ENCODE measurements at places on chromosomes 4 and X. TPM values are rescaled to one million over a fixed set of nuclear protein-coding genes. Genes with fewer than 3 reads are reported as not detected.

DNA sequence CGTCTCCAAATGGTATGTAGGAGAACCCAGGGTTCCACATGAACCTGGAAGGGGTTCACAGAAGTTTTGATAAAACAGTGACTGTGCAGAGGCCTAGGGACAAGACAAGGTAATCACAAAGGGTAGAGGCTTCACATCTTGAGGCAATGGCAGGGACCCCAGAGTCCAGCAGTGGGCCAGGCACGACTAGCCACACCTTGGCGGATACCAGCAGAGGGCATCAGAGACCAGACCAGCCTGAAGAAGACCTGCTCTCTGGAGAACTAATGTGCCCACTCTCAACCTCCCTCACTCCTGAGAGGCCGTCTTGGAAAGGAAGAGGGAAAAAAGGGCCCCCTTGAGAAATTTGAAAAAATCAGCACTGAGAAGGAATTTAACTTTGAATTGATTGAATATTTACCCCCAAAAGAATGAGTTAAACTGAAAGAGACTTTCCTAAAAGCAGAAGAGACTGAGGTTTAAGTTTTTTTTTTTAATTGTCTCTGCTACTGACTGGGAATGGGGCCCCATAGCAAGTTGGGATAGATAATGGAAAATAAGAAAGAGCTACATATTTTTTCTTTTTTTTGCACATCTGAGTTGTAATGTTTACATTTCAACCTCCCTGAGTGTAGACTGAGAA is 243.8 kb upstream of the JADE1 start:
- peak; percentile 48 for DNase-seq

DNA sequence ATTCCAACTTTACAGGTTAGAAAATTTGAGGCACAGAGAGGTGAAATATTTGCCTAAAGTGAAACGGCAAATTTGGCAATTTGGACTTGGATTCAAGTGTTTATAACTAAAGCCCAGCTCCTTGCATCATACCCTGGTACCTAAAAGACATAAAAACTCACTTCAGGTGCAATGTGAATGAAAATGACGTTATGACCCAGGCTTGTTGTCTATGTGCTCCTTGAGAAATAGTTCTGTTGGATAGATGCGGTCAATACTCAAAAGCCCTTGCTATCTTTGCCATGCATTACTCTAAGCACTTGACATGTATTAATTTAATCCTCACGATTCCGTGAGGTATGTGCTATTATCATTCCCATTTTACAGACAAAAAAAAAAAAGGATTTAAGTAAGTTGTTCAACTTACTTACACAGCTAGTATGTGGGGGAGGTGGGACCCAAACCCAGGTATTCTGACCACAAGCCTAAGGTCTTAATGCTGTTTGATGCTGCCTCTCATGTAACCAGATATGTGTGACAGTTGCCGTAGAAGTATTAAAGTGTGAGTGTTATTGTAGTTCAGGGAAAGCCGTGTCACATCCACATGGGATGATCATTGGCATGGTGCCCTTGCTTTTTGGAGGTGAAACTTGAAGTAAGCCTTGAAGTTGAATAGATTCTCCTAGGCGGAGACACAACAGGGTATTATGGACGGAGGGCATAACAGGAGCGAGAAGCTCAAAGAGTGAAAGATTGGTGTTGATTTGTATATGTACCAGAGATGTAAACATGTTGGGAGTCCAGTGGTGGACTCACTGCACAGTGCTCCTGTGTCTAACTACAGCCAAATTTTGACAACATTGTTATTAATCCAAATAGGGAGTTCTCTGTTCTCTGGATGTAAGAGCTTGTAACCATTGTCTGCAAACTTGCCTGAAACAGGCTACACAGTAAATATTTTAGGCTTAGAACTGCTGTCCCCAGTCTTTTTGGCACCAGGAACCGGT is 3.1 kb downstream of the SCML1 start:
- no peak for DNase-seq

DNA sequence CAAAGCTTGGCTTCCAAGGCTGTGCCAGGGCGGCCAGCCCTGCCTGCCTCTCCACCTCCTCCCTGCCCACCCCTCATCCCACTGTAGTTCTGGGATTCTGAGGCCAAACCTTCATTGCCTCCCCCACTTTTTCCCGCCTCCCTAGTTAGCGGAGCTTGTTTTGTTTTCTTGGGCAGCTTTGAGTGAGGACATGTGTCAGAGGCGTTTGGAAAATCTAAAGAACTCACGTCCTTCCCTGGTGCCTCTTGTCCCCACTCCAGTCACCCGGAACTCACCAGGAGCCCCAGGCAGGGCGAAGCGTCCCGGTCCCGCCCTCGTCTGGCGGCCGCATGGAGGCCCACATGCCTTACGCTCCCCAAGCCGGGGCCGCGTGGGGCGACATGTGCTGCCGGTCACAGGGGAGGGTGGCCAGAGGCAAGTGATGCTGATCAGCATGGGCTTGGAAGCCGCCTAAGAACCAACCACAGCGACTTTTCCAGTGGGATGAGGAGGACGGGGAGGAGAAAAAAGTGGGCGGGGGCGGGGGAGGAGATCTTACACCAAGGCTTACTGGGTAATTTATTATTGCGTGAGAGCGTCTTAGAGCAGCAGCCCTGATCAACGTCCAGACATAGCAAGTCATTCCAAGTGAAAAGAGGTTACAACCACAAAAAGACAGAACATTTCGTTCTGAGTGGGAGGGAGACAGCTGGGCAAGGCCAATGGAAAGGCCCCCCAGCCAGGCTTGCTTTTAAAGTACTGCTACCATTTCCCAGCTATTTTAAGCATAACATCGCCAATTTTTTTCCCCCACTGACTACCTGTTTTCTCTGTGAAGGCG is 48.5 kb downstream of the PRPS1 start:
- DNase-seq: peak; percentile 35

DNA sequence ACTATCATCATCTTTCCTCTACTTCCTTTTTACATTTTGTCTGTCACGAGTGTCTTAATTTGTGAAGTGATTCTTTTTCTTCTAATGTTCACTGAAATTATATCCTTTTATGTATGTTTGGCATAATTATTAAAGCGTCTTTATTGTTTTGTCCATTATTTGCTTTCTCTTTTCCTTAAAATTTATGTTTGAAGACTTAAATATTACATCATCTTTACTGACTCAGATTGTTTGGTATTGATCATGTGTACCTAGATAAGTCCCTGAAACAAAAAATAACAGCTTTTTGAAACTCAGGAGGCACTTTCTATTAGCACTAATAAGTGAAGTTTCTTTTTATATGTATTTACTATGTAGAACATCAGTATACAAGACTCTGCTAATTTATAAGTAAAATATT is 120.1 kb downstream of the RAP1GDS1 start:
- DNase-seq: no peak

DNA sequence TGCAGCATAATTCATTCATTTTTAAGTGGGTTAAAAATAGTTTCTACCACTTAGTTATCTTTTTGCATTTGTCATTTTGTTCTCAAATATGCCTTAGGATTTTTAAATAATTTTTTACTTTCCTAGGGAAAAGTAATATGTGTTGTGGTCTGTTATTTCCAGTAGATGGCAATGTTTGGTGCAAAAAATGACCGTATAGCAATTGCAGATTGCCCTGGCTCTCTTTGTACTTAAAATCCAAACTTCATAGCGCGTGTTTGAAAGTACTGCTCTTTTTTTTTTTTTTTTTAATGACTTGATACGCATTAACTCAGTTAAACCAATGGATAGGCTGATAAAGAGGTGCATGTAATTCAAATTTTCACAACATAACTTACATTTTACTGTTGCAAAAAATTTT is 74.4 kb upstream of the RBMX start:
- DNase-seq: no peak

The NUP54 gene
- 49.4 TPM for total RNA-seq
